ENCODE measurements at places on chromosomes 11 and 22. TPM values are rescaled to one million over a fixed set of nuclear protein-coding genes. Genes with fewer than 3 reads are reported as not detected.
A peak's percentile ranks its signal among the peaks of the same experiment; 100 is the strongest.

DNA sequence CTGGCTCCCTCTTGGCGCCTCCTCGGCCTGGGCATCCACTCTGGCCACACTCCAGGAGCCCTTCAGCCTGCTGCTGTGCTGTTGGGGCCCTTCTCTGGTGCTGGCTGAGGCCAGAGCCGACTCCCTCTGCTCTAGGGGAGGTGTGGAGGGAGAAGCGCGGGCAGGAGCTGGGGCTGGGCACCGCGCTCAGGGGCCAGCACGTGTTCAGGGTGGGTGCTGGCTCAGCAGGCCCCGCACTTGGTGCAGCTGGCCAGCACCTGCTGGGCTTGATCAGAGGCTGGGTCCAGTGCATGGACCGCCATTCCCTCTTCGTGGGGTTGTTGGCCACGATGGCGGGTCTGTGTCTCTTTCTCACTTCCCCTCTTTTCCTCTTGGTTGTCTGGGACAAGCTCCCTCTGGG is 2381.0 kb downstream of the LRRC4C start:
- no peak for DNase-seq

- DNase-seq = no peak
Measured at GRCh38 chr11:124884340-124884739, 13.3 kb downstream of the ROBO4 start.

RASL10A gene
- 0.35 TPM for total RNA-seq

DNA sequence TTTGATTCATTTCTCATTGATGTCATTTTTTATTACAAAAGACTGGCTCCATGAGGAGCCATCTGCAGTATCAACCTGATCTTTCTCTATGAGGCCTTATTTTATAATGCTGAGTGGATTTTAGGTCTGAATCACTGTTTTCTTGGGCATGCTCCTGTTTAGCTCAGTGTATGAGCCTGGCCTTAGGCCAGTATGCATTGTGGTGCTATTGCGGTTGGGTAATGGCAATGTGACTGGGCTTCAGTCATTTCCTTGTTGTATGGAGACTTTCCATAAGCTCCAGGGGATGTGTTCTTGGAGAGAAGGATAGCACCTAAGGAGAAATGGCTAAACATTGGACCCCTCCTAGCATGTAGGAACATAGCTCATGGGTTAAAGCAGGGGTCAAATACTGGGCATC is 293.2 kb downstream of the NELL1 start:
- no peak for DNase-seq

GRCh38 chr22:46612904-46613605 is 7.1 kb upstream of the GRAMD4 start:
- DNase-seq = no peak

- no peak for DNase-seq
Measured at GRCh38 chr22:49774499-49775151, 53.0 kb downstream of the BRD1 start.

DNA sequence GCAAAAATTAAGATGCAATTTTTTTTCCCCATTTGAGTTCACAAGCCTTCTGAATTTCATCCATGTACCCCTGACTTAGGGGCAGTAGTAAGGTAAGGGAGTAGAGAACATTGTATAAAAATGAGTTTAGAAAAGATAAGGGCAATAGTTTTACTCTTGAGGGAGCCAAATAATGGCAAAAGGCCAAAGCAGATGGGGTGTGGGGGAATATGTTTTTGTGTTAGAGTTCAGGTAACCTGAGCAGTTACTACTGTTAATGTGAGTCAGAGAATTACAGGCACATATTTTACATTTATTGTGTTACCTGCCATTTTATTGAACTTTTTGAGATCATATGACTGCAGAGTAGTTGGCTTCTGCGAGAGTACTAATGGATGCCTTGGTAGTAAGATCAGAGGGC is 3.1 kb downstream of the EED start:
- DNase-seq = no peak

- no peak for DNase-seq
Measured at GRCh38 chr22:49006207-49007012, 821.3 kb downstream of the BRD1 start.

DNA sequence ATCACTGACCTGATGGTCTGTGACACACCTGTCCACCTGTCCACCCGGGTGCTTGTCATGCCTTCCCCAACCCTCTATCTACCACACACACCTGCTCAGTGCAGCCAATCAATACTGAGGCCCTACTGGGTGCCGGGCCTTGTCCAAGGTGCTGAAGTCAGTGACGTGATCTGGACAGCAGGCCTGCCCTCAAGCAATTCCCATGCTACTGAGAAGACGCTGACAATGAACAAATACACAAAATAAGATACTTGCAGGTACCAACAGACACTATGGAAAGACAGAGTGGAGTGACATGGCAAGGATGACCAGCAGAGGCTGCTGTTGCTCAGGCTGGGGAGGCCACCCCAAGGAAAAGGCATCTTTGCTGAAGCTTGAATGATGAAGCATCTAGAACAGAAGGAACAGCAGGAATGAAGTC is 21.2 kb downstream of the PLAAT3 start:
- no peak for DNase-seq

OTOG gene
- under 0.01 TPM for total RNA-seq

SMTNL1 gene
- total RNA-seq = not detected

DNA sequence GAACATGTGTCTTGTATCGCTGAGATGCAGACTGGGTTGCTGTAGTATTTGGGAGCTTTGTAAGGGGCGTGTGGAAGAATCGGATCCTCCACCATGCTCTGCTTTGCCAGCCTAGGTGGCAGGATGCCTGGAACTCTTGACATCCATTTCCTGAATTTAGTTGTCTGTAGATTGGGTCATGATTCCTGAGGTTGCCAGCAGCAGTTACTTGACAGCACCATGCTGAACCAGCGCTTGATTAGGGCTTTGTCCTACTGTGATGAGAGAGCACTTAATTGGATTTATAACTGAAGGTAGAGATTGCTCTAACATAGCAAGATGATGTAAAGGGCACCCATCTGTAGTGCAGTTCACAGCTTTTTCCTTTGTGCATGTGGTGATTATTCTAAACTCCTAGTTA is 75.6 kb upstream of the HORMAD2 start:
- DNase-seq = no peak

KCNK4 gene
- total RNA-seq = 0.76 TPM

GRCh38 chr11:96173422-96173821 is 169.6 kb downstream of the MAML2 start:
- no peak for DNase-seq

DNA sequence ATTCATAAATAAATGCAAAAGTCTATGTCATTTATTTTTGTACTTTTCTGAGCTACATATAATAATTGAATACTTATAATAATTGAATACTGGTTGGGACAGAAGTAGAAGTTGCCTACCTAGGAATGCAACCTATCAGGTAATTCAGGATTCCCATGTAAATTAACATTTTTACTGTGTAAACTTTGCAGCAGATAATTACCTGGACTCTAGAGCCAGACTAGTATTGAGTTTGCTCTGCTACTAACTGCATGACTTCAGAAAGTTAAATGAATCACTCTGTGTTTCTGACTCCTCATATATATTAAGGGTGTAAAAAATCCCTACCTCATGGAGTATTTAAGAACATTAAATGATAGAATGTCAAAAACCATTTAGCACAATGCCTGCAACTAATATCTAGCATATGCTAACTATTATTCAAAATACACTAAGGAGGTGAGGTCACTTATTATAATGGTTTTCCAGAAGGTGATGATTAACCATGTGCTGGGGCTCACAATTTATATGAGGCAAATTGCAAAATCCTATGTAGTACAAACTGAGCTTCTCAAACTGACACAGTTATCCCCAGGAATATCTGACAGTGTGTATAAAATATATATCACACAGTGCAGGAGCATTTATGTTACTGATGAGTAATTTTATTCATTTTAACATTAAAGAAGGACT is 138.1 kb upstream of the ANO3 start:
- no peak for DNase-seq

- DNase-seq = no peak
Measured at GRCh38 chr11:47863189-47863897, 15.2 kb upstream of the NUP160 start.

KRTAP5-10 gene
- total RNA-seq = 0.37 TPM

DNA sequence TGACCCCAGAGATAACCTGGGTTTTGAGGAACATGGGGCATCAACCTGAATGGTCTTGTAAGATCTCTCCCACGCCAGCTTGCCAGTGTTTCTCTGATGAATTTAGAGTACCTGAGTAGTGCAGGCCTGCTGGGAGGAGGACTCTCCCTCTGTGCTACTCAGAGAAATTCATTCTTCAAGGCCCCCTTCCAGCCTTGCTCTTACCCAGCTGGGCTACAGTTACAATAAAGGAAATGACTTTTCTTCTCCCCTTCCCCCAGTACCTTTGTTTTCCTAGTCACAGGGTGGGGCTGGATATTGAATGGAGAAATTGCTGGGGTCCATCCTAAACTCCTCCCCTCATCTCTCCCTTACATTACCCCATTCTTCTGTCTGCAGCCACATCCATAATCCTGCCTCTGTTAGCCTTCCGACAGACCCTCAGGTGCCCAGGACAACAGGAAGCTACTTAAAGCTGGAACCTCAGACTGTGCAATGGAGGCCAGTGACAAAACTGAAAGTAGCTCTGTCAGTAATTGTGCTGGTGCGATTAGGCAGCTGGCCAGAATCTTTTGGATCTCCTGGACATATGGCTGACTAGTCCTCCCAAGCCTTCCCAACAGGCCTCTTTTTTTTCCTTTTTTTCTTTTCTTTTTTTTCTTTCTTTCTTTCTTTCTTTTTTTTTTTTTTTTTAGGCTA is 17.4 kb downstream of the LIMK2 start:
- DNase-seq = peak; percentile 63

MN1 gene
- 8.6 TPM for total RNA-seq

DNA sequence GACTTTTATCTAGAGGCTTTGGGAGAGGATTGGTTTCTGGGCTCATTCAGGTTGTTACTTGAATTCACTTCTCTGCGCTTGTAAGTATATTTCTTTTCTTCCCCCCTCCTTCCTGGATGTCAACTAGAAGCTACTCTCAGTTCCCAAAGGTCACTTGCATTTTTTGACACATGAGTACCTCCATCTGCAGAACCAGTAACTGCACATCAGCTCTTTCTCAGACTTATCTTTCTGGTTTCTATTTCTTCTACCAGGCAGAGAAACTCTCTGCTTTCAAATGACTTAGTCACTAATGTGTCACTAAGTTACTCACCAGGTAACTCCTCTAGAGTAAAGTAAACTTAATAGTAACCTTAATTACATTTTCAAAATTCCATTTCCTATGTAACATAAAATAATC is 773.0 kb upstream of the LUZP2 start:
- no peak for DNase-seq

- DNase-seq = peak; percentile 96
Measured at GRCh38 chr11:67583247-67584204, at the start of gene GSTP1. Gene GSTP1, plus strand, starts transcription at chr11:67583812. Its CDS starts 32 bp downstream, at chr11:67583844.

GRCh38 chr11:104796301-104796700 is 102.0 kb downstream of the CASP12 start:
- DNase-seq = no peak

- peak; percentile 87 for DNase-seq
Measured at GRCh38 chr22:18001040-18001893, 23.1 kb downstream of the MICAL3 start.

GRCh38 chr11:19208959-19209546 is 7.3 kb upstream of the CSRP3 start:
- no peak for DNase-seq

GRCh38 chr11:32580967-32581366 is 2.7 kb upstream of the EIF3M start:
- DNase-seq = no peak

DNA sequence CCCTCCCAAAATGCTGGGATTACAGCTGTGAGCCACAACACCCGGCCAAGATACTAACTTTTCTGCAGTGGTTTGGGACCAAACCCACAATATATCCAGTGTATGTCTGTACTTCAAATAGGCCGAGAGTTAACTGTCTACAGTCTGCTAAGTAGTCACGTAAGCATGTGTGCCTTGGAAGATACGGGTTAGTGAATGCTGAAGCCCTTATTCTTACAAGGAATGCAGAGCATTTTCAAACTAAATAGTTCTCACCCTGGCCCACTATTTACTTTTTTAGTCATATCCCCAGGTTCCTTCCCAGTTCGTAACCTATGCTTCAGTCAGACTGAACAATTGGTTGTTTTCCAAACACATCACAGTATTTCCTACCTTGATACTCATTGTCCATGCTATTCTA is 176.0 kb downstream of the WNT11 start:
- DNase-seq = no peak

DNA sequence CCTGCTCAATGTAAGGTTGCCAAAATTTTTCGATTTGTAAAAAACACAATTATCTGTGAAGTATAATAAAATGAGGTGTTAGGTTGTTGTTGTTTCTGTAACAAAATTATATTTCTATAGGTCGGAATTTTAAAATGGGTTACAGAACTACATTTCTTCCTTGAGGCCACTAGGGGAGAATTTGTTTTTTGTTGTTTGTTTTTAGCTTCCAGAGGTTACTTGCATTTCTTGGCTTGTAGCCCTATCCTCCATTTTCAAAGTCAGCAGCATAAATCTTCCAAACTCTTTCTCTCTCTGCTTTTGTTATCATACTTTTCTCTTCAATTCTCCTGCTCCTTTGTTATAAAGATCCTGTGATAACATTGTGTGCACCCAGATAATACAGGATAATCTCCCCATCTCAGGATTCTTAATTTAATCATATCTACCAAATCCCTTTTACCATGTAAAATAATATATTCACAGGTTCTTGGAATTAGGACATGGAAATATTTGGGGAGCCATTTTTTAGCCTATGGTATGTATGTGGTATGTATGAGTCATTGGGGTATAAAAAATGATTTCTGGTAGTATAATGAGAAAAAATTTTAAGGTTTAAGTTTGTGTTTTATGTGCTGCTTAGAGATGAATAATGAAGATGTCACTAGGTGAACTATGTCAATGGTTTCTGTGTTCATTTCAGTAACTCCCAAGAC is 9.4 kb upstream of the PATL1 start:
- no peak for DNase-seq

DNA sequence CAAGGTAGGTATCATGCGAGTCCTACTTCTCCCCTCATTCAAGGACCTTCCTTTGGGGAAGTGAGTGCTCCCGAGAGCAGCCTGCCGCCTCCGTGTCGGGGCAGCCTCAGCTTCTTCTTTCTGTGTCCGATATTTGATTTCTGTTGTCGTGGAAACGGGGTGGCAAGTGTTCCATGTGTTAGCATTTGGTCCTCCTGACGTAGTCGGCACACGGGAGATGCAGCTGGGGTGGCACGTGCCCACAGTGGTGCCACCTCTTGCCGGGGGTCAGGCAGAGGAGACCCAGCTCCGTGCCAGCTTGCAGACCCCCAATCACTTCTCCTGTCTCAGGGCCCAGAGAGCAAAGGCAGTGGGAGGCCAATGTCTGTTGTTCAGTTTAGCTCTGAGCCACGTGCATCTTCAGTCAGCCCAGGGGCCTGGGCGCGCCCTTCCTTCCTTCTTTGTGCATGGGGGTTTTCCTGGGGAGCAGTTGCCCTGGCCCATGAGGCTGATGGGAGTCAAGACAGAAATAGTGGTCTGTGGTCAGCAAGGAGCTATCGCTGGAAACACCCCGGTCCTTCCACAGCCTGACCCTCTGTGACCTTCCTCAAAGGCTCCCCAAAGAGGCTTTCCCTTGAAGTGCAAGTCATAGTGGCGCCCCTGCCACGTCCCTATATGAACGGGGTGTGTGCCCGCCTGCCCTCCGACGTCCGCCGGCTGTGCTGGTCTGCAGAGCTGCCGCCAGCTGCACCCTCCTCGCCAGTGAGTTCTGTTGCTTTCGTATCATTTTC is 44.5 kb downstream of the PARVB start:
- no peak for DNase-seq

KCNJ4 gene
- not detected for total RNA-seq

OR6X1 gene
- not detected for total RNA-seq

- peak; percentile 65 for DNase-seq
Measured at GRCh38 chr11:9575260-9576240, 2.1 kb downstream of the WEE1 start.

LGR4 gene
- total RNA-seq = 17.6 TPM

ESAM gene
- 30.6 TPM for total RNA-seq

- DNase-seq = no peak
Measured at GRCh38 chr11:578276-579035, 2.2 kb downstream of the PHRF1 start.

Data from uterus (tissue), 4 donors.